NCI-H1436 treated with DMSO at 0.1 percent for 48 hours (cell line): ENCODE measurements at places on chromosomes 6 and 20.

- DNase-seq = peak; percentile 99
Measured at GRCh38 chr6:124056407-124057334, 253.0 kb downstream of the NKAIN2 start.

DNA sequence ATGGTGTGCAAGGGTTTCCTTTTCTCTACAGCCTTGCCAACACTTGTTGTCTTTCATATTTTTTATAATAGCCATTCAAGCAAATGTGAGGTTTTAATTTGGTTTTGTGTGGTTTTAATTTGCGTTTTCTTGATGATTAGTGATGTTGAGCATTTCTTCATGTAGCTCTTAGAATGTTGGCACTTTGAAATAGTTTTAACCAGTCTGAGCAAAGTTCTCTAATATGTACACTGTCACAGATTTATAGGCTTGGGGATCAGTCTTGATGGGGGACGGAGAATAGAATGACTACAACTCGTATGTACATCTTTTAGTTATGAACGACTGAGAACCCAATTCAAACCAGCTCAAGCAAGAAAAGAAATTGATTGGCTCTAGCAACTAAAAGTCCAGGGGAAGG lies 1003.1 kb downstream of the KIF16B start:
- DNase-seq = no peak

GRCh38 chr6:21438237-21438985 lies 155.1 kb upstream of the SOX4 start:
- no peak for DNase-seq

GRCh38 chr20:53736757-53737395 lies 143.2 kb upstream of the ZNF217 start:
- DNase-seq = no peak

- DNase-seq = no peak
Measured at GRCh38 chr6:121730616-121731015, 295.2 kb downstream of the GJA1 start.

- DNase-seq = no peak
Measured at GRCh38 chr6:27872642-27873020, 39.6 kb downstream of the OR2B2 start.

DNA sequence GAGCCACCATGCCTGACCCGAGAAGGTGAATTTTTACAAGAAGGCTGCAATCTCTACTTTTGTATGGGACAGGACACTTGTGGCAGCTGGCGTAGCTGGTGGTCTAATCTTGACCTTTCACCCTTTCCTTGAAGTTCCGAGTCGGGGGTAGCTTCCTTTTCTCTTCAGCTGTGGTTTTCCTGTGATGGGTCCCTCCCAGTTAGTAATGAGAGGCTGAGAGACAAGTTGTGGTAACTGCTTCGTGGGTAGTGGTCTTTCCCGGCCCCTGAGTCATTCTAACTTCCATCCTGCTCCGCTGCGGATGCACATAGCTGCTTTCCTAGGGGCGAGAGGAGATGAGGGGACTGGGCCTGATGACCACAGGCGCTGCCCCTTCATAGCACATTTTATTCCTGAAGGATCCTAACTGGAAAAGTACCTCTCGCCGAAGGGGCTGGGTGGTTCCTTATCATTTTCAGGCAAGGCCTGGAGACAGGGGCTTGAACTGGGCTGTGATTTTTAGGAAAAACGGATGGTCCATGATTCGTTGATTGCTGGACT lies 3.1 kb downstream of the SYNJ2 start:
- DNase-seq = no peak

GRCh38 chr20:32973077-32973717 lies 31.0 kb downstream of the SUN5 start:
- DNase-seq = no peak

DNA sequence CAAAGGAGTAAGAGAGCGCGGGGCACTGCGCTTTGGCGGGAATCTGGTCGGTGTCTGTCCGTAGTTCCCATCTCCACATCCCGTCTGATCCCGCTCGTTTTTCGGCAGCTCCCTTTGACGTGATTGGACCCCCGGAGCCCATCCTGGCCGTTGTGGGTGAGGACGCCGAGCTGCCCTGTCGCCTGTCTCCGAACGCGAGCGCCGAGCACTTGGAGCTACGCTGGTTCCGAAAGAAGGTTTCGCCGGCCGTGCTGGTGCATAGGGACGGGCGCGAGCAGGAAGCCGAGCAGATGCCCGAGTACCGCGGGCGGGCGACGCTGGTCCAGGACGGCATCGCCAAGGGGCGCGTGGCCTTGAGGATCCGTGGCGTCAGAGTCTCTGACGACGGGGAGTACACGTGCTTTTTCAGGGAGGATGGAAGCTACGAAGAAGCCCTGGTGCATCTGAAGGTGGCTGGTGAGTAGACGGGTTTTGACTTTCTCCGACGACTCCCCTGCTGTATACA lies 1.4 kb downstream of the BTN1A1 start:
- no peak for DNase-seq

GRCh38 chr6:70180901-70181599 lies 121.8 kb downstream of the COL9A1 start:
- DNase-seq = no peak

DNA sequence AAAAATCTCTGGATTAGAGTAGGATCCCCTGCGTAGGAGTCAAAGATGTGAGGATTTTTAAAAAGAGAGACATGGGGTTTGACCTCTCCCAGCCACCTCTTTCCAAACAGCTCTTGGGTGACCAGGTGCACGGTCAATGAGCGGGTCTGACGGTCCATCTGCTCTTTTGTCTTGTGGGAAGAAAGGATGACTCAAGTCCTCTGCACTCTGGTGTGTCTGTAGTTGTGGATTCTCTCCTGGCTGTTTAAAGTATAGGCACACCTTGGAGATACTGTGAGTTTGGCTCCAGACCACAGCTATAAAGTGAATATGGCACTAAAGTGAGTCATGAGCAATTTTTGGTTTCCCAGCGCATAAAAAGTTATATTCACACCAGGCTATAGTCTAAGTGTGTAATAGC lies 209.8 kb downstream of the BMP7 start:
- DNase-seq = no peak

DNA sequence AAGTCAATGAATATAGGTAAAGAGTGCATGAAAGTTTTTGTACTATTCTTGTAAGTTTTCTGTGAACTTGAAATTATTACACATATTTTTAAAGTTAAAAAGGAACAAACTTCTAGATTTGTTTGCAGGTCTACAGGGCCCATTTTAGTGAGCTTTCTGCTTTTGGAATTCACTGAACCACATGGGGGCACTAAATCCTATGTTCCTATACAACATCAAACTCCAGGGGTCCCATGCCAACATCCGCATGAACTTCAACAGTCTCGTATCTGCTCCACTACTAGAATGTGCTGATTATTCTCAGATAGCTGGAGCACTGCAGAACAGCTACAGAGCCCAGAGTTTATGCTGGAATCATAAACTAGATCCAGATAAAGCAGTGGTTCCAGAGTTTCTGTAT lies 347.9 kb upstream of the SPTLC3 start:
- DNase-seq = no peak

DNA sequence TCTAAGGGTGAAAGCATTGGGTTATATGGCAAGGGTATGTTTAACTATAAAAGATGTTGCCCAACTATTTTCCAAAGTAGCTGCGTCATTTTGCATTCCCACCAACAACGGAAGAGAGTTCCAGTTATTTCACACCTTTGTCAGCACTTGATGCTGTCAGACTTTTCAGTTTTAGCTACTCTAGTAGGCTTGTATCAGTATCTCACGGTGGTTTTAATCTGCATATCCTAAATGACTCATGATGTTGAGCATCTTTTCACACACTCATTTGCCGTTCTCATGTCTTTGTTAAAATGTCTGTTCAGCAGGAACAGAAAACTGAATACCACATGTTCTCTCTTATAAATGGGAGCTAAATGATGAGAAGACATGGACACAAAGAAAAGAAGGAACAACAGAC lies 122.3 kb downstream of the RNASET2 start:
- no peak for DNase-seq

DNA sequence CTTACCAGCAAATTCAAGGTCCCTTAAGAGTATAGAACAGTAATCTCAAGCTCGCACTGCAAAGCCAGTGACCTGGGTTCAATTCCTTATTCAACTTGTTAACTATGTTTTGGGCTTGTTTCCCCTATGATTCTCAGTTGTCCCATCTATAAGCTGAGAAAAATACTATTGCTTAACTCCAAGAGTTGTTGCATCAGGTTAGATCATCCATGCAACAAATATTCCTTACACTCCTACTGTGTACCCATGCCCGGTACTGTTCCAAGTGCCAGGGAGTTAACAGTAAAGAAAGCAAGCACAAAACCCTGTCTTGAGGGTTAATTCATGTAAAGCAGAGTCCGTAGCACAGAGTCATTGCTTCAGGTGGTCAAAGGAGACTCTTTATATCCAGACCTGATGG lies 247.3 kb downstream of the MAFB start:
- no peak for DNase-seq

- no peak for DNase-seq
Measured at GRCh38 chr6:3325210-3325609, 66.5 kb downstream of the PSMG4 start.

- no peak for DNase-seq
Measured at GRCh38 chr6:63816982-63817436, 181.4 kb downstream of the PHF3 start.

GRCh38 chr6:42449917-42450476 lies 1.7 kb downstream of the TRERF1 start:
- no peak for DNase-seq

GRCh38 chr20:47293631-47294030 lies 62.9 kb downstream of the ZMYND8 start:
- no peak for DNase-seq

GRCh38 chr6:46472243-46472642 lies 19.0 kb downstream of the RCAN2 start:
- no peak for DNase-seq

DNA sequence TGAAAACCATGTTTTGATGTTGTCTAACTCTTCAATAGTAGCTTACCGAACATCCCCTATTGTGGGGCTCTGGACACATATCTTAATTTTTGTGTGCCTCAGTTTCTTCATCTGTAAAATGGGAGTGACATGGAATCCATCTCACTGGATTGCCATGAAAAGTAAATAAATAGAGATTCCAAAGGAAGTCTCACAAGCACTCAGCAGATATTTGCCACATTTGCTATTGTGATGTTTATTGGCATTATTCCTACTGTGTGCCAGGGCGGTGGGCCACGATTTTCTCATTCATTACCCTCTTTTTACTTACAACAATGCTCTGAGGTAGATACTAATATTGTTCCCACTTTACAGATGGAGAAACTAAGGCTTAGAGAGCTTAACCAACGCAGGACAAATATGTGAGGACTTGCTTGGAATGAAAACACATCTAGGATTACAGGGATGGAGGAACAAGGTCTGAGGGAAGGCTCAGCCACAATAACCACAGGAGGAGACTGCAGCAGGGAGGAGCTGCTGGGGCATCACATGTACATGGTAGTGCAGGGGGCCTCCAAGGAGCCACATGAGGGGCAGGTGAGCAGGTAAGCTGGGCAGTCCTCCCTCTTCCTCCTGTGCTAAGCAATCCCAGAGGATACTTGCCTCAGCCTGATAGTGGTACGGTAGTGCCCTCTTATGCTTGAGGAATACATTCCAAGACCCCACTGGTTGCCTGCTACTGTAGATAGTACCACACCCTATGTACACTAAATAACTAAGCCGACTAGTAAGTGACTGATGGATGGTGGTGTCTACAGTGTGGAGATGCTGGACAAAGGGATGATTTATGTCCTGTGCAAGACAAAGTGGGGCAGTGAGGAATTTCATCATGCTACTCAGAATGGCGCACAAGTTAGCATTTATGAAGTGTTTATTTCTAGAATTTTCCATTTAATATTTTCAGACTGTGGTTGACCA lies 176.9 kb downstream of the FOXA2 start:
- DNase-seq = no peak

- no peak for DNase-seq
Measured at GRCh38 chr20:34927736-34928135, 27.9 kb downstream of the GSS start.

- DNase-seq = no peak
Measured at GRCh38 chr6:56357616-56358373, 110.4 kb upstream of the COL21A1 start.

DNA sequence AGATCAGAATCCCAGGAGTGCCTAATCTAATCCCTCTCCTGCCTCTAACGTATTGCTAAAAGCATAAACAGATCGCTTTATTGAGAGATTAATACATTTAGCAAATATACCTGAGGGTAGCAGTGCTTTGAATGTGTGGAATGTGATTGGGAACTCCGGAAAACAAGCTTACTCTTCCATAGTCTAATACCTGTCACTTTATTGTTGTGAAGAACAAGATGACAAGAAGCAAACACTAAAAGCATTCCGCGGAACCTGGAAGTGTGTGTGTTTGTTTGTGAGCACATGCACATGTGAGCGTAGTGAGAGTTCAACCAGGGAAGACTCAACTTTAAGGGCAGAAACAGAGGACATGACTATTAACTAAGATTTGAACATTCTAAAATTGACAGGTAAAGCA lies 265.0 kb upstream of the GJE1 start:
- DNase-seq = no peak

GRCh38 chr6:139597771-139598755 lies 223.6 kb upstream of the CITED2 start:
- no peak for DNase-seq

GRCh38 chr6:37665304-37665703 lies 32.4 kb downstream of the MDGA1 start:
- no peak for DNase-seq

- DNase-seq = no peak
Measured at GRCh38 chr6:35014341-35014740, 125.3 kb downstream of the ANKS1A start.

- DNase-seq = no peak
Measured at GRCh38 chr20:49112596-49113274, 66.6 kb downstream of the CSE1L start.

- no peak for DNase-seq
Measured at GRCh38 chr6:11609324-11610071, 71.9 kb downstream of the TMEM170B start.

DNA sequence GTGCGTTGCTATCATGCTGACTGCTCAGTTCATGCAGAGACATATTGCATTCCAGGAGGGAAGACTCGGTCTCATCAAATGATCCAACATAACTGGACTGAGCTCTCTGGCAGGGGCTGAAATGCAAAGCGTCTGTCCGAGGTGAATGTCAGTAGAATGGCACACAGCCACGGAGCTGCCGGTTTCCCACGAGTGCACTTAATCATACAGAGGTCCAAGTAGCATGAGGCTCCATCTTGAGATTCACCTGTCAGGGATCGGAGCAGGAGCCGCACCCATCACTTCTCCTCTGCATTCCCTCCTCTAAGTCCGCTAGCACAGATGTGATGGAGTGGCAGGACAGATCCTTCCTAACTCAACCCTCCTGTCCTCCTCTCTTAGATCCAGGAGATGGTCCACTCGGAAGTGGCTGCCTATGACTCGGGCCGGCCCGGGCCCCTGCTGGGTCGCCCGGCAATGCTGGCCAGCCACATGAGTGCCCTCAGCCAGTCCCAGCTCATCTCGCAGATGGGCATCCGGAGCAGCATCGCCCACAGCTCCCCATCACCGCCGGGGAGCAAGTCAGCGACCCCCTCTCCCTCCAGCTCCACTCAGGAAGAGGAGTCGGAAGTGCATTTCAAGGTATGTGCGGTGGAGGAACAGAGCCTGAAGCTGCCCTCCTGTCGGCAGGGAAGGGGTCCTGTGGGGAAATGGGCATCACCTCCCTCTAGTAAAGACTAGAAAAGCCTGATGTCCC lies 135.9 kb downstream of the JPH2 start:
- no peak for DNase-seq
